ENCODE measurements at places on chromosomes 5 and 9. TPM values are rescaled to one million over a fixed set of nuclear protein-coding genes. Genes with fewer than 3 reads are reported as not detected.

Gene WWC1
- 121 TPM for total RNA-seq

Gene DAPK1
- 23.5 TPM for total RNA-seq

Gene DOCK2
- 2.2 TPM for total RNA-seq

Gene CCIN
- total RNA-seq, result not detected

Gene POC5
- 20.6 TPM for total RNA-seq

Gene TMC1
- total RNA-seq, result not detected

Gene QRFP
- total RNA-seq, result not detected

Gene SOHLH1
- not detected for total RNA-seq

Gene ARL14EPL
- not detected for total RNA-seq

Gene LYRM7
- total RNA-seq, result 3.8 TPM

Gene INSL6
- total RNA-seq, result not detected

DNA sequence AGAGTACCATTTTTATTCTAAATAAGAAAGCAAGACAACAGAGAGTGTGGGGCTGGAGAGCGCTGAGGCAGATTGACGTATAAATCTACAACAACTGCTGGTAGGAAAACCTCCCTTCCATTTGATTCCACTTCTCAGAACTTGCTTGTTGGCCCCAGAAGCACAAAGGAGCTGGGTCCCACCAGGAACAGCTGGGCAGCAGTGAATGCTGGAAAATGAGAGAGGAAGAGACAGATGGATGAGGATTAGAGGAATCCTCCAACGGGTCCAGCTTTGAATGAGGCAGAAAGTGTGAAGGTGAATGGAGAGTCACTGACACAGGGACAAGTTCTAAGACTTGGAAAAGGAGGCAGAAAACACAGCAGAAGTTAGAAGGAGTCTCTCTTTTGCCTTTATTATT, 14.8 kb downstream of the TAS2R1 start:
- DNase-seq, result no peak

GRCh38 chr9:112810696-112811490, 60.3 kb downstream of the SNX30 start:
- no peak for DNase-seq

DNA sequence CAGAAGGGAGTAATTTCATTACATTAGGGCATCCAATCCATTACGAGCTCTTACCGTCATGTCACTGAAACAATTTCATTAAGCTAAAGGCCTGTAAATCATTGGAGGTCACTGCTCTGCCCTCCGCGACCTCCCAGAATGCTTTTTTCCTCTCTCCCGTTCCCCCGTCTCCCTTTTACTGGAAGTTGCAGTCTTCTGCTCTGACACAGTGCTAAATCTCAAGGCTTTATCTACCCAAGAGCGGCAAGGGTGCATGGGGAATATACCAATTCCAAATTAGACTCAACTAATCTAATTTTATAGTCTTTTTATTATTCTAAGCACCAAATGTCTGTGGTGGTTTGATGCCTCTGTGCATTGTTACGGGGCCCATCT, 265.7 kb upstream of the PANK3 start:
- DNase-seq, result no peak

DNA sequence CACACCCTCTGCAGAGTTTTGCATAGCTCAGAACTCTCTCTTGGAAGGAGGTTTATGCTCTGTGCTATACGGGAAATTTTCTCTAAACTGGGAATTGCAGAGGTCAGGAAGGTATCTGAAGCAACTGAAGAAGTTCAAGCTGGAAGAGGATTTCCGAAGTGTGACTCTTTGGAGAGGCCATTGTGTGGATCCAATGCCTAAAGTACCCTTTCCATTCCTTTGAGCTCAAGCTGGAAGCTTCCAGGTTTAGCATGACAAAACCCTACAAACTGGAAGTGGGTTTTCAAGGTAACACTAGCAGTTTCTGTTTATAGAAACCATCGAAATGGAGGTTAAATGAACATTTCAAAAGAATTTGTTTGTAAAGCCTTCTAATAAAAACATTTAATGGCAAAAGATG, 187.1 kb downstream of the CFAP90 start:
- DNase-seq, result no peak

GRCh38 chr5:76807296-76807695, 11.5 kb upstream of the F2RL1 start:
- DNase-seq, result peak; percentile 90

DNA sequence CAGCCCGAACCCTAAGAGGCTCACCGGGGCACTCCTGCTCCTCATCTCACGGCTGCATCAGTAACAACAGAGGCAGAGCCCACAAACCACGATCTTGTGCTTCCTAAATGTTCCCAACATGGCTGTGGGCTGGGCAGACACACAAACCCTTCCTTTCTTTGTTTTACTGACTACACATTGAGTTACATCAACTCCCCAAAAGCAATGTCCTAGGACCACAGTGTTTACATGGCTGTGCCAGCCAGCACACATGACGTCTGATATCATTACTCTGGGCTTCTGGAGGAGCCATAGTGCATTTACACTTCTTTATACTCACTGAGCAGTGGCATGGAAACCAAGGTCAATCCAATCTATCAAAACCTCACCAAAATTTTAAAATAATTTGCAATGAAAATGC, 101.4 kb downstream of the LHFPL2 start:
- no peak for DNase-seq

DNA sequence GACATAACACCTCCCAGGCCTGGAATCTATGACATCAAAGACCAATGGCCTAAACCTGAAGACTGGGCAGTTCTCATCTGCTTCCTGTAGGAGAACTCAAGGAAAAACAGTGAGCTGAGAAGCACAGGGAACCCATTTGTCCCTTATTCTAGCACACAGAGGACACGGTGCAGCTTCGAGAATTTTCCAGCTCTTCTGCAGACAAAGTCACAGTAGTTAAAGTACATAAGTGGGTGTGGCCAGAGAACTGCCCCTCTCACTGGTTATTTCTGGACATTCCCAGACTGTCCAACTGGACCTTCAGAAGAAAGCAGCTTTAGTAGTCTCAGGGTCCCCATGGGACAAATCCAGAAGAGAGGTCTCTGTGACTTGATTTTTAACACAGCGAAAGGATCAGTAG, 114.6 kb downstream of the KLHL3 start:
- DNase-seq, result no peak

GRCh38 chr5:146880966-146881365, 2.4 kb upstream of the PPP2R2B start:
- no peak for DNase-seq

DNA sequence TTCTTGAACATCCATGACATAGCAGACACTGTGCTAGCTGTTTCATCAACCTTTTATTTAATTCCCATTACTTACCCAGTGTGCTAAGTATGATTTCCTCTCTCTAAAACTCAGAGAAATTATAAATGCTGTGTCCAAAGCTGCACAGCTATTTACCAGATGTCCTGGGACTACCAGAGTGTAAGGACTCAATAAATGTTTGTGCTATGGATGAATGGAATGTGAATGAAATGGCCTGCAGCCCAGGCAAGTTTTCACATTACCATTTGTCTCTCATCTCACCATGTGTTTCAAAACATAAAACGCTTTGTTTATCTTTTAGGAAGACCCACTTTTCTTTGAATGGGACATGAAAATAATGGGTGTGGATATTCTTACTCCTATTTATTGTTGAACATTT, 96.2 kb downstream of the ARHGEF28 start:
- DNase-seq, result no peak

GRCh38 chr9:25442526-25442925, 235.7 kb downstream of the TUSC1 start:
- DNase-seq, result no peak

- peak; percentile 21 for DNase-seq
Observed at GRCh38 chr9:9523476-9524139, 1089.2 kb downstream of the PTPRD start.

DNA sequence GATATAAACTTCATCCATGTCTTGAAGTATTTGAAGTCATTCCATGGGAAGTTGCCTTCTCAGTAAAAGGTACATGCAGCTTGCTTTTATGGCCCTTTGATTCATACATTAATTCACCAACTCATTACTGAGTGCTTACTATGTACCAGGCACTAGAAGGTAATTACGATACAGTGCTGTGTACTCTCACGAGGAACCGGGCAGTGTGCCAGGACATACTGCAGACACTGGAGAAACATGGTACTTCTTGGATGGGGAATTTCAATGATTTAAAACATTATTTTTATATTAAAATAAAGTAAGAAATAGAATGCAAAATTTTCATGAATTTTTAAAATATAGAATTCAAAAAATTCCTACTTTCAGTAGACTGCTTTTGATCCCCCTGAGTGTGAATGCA, 71.4 kb upstream of the WDR41 start:
- no peak for DNase-seq

DNA sequence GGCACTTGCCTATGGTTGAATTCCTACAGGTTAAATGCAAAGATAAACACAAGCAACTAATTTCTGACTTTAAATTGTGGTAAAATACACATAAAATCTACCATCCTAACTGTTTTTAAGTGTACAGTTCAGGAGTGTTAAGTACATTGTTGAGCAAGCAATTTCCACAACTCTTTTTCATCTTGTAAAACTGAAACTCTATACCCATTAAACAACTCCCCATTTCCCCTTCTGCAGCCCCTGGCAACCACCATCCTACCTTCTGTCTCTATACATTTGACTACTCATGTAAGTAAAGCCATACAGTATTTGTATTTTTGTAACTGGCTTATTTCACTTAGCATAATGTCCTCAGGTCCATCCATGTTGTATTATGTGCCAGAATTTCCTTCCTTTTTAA, 38.5 kb upstream of the STX17 start:
- no peak for DNase-seq

DNA sequence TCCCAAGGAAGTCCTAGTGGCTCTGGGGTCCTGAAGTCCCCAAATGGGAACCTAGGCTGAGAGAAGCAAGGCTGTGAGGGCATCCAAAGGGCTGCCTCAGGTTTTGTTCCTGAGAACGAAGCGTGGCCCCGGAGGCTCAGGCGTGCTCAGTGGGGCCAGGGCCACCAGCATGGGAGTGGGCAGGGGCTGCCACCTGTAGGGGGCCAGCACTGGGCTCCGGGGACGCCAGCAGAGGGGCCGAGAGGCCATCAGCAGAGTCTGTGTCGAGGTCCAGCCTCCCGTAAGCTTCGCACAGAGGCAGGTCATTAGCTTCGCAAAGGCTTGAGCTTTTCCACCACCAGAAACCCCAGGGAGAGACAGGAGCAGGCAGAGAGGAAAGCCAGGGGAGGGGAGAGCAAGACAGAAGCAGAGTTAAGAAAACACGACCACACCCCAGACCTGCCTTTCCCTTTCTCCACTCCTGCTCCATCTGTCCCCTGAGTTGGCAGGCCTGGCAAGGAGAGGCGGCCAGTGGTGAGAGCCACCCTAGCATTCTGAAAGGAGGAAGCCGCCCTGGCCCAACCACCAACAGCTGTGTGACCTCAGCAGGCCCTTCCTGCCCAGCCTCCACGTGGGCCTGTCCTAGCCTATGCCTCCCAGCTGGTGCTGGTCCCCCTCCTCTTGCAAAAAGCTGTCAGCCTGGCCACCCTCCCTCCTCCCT, 5.5 kb upstream of the SURF6 start:
- no peak for DNase-seq

DNA sequence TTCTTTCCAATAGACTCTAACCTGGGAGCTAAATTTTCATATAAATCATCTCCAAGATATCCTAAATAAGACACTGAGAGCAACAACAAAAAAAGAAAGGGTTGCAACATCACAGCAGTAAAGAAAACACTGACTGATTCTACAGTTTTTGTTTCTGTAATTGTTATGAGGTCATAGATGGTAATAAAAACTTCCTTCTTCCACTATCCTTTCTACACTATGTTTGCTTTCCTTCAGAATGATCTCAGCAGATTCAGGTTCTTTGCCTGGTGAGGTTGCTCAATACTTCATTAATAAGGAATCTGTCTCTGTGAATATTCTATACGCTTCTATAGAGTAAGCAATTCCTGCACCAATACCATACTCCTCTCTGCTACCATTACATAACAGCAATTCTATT, 835.6 kb upstream of the GRAMD2B start:
- DNase-seq, result no peak

GRCh38 chr5:56449071-56449640, 216.0 kb upstream of the ANKRD55 start:
- DNase-seq, result no peak

- no peak for DNase-seq
Observed at GRCh38 chr9:79670269-79670961, 98.7 kb downstream of the TLE4 start.

GRCh38 chr9:124454296-124454695, 4.0 kb downstream of the ADGRD2 start:
- DNase-seq, result no peak

- DNase-seq, result no peak
Observed at GRCh38 chr5:32551194-32551593, 34.2 kb upstream of the SUB1 start.

DNA sequence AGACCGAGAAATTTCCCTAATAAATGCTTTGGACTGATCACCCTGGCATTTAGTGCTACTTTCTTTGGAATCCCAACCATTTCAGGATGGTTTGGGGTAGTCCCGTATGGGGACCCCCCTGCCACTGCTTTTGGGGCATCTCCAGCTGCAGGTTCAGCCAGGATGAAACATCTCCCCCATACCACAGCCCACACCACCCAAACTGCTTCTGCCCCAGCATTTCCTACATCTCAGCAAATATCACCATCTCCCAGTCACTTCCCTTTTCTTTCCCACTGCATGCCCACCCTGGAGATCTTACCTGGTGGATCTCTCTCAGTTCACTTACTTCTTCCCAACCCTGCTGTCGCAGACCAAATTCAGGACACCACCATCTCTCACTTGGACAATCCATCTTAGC, 4.8 kb upstream of the P4HA2 start:
- DNase-seq, result no peak

DNA sequence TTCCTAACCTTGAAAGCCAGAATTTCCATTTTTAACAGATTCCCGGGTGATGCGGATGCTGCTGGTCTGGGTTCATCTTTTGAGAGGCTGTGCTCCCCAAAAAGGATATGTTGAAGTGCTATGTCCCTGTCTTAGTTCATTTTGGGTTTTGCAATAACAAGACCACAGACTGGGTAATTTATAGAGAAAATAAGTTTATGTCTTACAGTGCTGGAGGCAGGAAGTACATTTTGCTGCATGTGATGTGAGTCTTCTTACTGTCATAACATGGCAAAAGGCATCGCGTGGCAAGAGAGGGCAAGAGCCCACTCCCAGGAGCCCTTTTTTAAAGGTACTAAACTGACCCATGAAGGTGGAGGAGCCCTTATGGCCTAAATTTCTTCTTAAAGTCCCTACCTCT, 114.1 kb downstream of the DAPK1 start:
- DNase-seq, result no peak

GRCh38 chr5:83568186-83568585, 96.6 kb downstream of the VCAN start:
- DNase-seq, result peak; percentile 87

- DNase-seq, result no peak
Observed at GRCh38 chr5:17157294-17157693, 60.1 kb upstream of the BASP1 start.

DNA sequence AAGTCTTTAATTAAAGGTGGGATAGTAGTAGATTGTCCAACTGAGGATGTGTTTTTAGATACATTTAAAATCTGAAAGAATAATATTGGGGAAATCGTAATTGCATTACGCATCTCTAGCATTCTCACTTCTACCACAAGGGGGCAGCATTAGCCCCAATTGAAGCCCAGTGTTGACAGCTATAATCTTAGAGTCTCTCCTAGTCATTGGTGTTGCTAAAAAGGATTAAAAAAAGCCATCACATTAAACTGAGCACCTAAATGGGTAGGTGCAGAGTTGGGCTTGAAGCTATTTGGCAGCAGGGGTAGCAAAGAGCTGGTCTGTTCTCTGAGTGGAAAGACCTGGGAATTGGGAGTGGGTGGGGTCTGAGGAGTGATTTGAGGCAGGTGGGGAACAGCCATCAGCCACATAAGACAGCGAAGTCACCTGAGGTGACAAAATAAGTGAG, 177.2 kb downstream of the OSTF1 start:
- DNase-seq, result no peak

All from kidney epithelial cell (primary cell).